ENCODE measurements at places on chromosomes 12 and 14. TPM values are rescaled to one million over a fixed set of nuclear protein-coding genes. Genes with fewer than 3 reads are reported as not detected.
A peak's percentile ranks its signal among the peaks of the same experiment; 100 is the strongest.

Gene MNAT1
- 29.4 TPM for total RNA-seq

- DNase-seq: no peak
Observed at GRCh38 chr12:30874455-30875321, 51.9 kb upstream of the TSPAN11 start.

DNA sequence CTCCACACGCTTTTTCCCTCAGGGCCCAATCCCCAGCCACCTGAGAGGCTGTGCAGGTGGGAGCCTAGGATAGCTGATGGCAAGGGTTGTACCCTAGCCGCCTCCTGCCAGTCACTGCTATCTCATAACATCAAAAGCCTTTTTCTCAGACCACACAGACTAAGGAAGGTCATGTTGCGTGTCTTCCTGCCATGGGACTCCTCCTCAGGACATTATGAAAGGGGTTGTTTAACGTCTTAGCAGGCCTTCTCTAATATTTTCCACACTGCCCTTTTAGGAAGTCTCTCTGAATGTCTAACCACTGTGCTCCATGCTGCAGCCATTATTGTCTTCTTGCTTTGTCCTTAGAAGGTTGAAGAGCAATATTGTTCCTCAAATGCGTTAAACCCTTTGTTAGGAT, 7.6 kb upstream of the SMUG1 start:
- no peak for DNase-seq

DNA sequence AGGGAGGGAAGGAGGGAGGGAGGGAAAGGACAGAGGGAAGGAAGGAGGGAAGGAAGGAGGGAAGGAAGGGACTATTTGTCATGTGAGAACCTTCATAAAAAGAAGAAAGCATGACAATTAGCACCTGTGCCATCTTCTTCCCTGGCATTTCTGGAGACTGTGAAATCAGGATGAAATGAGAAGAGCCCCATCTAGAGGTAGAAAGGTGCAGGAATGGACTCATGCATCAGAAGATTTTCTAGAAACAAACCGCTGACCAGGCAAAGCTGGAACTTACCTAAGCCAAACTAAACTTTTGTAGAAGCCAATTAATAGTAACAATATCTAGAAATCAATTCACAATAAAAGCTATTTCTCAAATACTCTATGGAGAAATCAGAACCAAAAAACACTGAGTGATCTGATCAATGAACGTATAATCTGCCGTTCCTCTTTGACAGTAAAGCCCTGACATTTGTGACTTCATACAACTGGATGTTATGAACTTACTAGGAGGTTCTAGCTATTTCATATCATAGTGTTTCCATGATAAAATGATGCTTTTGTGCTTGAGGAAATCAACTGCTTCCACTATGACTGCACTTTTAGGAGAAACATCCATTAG, 24.4 kb upstream of the CRACR2A start:
- peak; percentile 28 for DNase-seq

GRCh38 chr14:32254952-32255679, 52.0 kb upstream of the RNU6-8 start:
- peak; percentile 39 for DNase-seq

- no peak for DNase-seq
Observed at GRCh38 chr12:3655328-3655900, 97.5 kb downstream of the CRACR2A start.

DNA sequence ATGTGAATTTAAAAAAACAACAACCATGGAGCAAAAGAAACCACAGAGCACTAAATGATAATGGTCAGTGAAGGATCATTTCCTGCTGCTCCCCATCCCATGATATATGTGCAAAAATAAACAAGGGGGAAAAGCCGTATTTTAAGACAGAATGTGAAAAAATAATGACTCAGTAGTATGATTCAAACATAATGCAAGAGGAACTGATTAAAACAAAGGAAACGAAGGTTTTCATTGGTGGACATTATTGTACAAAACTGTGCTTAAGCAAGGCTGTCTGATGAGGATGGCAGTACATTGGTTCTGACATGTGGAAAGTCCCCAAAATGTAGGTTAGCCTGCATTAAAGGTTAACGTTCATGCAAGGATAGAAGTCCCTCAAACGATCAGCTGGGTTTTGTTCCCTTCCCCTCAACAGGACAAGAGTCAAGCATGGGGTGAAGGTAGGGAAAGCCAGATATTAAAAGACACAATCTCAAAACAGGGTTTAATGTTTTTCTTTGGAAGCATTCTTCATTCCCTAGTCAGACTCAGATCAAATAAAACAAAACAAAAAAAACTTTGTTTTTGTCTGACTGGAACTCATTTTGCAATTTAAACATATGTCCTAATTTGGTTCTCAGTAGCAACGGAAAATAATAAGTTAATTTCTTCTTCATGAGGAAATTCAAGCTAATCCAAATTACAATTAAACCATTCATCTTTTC, 26.3 kb upstream of the PTGDR start:
- DNase-seq: no peak

GRCh38 chr12:52634266-52635056, 16.1 kb upstream of the KRT73 start:
- no peak for DNase-seq

DNA sequence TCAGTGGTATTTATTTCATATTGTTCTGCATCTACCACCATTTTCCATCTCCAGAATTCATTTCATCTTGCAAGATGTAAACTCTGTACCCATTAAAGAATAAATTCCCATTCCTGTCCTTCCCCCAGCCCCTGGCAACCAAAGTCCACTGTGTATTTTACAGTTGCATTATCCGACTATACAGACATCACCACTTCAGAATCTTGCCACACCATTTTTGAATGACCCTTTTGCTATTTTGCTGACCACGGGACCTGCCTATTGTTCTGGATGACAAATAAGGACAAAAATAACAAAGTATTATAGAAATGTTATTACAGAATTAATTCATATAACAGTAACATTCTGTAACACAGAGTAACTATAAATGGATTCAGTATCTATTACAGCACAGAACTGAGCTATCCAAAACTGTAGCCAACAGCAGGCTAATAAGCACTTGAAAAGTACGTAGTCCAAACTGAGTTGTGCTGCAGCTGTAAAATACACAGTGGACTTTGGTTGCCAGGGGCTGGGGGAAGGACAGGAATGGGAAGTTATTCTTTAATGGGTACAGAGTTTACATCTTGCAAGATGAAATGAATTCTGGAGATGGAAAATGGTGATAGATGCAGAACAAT, 61.3 kb downstream of the CDK17 start:
- no peak for DNase-seq

- no peak for DNase-seq
Observed at GRCh38 chr14:49896966-49897365, 4.1 kb downstream of the ARF6 start.

Gene ZBTB25
- total RNA-seq: 9.0 TPM

Gene KERA
- total RNA-seq: not detected

Gene PLEKHG7
- total RNA-seq: not detected

- DNase-seq: no peak
Observed at GRCh38 chr14:85579942-85580341, 50.0 kb downstream of the FLRT2 start.

GRCh38 chr12:11723993-11724392, 74.5 kb downstream of the ETV6 start:
- no peak for DNase-seq

DNA sequence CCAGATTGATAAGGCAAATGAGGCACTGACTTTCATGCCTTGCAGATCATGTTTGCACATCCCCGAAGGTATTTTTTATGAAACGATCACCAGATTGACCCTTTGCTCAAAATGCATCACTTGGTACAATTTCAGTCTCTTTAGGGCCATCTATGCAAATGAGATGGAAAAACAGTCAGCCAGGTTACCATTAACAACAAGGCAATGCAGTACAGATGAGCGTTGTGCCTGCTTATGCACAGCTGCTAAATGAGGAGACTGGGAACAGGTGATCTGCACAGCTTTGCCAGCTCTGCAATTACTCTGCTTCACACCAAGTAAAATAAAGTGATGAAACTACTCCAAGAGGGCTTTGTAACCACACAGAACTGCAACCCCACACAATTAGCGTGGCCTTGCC, 26.1 kb upstream of the PLEKHG7 start:
- DNase-seq: no peak

DNA sequence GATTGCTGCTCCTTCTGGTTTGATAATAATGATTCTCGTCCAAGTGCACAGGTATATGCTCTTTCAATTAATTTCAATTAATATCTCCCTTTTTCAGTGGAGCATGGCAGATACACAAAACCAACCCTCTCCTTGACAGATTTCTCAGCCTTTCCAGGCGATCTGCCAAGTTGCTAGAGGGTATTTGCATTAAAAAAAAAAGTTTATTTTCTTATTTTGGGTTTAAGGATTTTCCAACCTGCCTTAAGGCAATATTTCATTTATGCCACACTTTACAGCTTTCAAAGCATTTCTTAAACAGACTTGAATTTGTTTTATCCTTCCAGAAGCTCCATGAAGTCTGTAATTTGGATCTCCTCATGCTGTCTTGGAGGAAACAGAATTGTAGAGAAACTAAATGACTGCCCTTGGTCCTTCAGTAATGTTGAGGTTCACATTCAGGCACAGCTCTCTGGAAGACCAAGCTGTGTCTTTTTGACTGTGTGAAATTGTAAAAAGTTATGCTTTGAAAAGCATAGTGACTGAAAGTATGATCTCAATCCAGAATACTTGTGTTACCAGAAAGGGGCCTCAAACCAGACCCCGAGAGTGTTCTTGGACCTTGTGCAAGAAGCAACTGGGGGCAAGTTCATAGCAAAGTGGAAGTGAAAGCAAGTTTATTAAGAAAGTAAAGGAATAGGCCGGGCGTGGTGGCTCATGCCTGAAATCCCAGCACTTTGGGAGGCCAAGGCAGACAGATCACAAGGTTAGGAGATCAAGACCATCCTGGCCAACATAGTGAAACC, 2.3 kb downstream of the DGLUCY start:
- DNase-seq: no peak

GRCh38 chr12:54004063-54004840, 4.3 kb downstream of the HOXC9 start:
- no peak for DNase-seq

Gene ETFBKMT
- 1.5 TPM for total RNA-seq

GRCh38 chr12:122837306-122838265, 2.3 kb downstream of the HIP1R start:
- no peak for DNase-seq

DNA sequence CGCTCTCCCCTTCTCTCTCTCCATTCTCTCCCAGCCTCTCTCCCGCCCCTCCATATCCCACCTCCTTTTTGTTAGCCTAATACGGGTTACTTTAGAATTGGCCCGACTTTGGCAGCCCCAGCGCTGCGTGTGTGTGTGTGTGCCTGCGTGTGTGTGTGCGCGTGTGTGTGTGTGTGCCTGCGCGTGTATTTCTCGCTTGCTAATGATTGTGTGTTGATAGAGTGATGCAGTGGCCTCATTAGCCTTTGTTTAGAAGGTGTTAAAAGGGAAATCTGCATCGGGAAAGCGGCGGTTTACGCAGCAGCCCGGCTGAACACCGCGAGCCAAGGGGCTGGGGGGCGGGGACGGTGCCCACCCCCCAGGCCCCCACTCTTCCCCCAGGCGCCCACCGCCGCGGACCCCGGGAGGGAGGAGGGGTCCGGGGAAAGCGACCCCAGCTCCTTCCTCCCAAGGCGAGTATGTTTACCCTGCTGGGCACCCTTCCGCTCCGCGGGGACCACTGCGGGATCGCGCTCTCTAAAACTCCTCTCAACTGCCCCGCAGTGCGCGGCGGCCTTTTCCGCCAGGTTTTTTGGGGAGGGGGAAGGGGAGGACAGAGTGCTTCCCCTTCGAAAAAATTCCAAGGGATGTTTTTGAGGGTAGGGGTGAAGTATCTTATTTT, 6.8 kb upstream of the LHX5 start:
- DNase-seq: no peak

- no peak for DNase-seq
Observed at GRCh38 chr14:68735856-68736255, 57.0 kb downstream of the ZFP36L1 start.

GRCh38 chr14:68552602-68553001, 240.3 kb downstream of the ZFP36L1 start:
- no peak for DNase-seq

Gene LHX5
- total RNA-seq: not detected

Gene PAH
- 0.51 TPM for total RNA-seq
